ENCODE measurements at places on chromosomes 2 and 18. TPM values are rescaled to one million over a fixed set of nuclear protein-coding genes. Genes with fewer than 3 reads are reported as not detected.

The IL36A gene
- total RNA-seq = 0.60 TPM

The TFCP2L1 gene
- 0.70 TPM for total RNA-seq

The OTOS gene
- total RNA-seq = not detected

The COL6A3 gene
- 2.5 TPM for total RNA-seq

The NEB gene
- total RNA-seq = 1.3 TPM

The GALNT13 gene
- total RNA-seq = 0.10 TPM

- DNase-seq = no peak
- no peak overlapping the region for H3K4me3 ChIP-seq
- no peaks in the 10 kb centered on the region for H3K4me1 ChIP-seq
- no peaks in the 10 kb centered on the region for H3K36me3 ChIP-seq
- no peak overlapping the region for H3K27ac ChIP-seq
- peaks cover 16% of the 10 kb centered on the region for H3K27me3 ChIP-seq
Measured at GRCh38 chr2:9187620-9188214, 18.9 kb upstream of the ASAP2 start.

DNA sequence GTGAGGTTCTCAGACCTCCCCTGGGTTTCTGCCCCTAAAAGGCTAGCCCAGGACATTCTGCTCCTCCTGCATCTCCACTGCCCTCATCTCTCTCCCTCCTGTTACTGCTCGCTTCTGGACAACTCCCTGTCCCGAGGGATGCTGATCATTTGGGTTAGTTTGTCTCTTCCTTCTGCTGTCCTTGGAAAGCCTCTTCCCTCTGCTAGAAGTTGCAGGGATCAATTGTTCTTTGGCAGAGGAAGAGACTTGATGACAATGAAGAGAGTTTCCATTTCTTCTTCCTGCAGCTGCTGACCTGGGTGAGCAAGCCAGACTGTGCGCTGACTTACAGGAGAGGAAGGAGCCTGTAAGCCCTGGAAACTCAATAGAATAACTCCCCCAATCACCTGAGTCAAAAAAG lies 68.9 kb downstream of the RDH14 start:
- no peaks in the 10 kb centered on the region for H3K4me1 ChIP-seq
- H3K27me3 ChIP-seq = no peaks in the 10 kb centered on the region
- H3K27ac ChIP-seq = no peak overlapping the region
- DNase-seq = no peak
- H3K36me3 ChIP-seq = no peaks in the 10 kb centered on the region

DNA sequence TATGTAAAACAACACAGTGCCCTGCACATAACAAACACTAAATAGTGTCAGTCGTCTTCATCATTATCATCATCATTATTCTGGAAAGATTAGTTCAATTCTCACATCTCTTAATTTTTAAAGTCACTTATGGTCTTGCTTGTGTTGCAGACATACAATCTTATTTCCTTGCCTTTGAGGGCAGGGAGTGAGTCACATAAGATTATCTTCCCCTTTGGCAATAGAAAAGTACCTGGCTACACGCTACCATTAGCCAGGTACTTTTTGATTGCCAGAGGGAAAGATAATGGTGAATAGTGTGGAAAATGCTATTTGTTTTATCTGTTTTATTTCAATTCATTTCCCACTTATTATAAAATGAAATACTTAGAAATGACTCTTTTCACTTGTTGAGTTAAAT lies 76.6 kb upstream of the RMDN2 start:
- H3K36me3 ChIP-seq = no peaks in the 10 kb centered on the region
- no peak overlapping the region for H3K27ac ChIP-seq
- H3K4me3 ChIP-seq = no peak overlapping the region
- DNase-seq = no peak
- H3K4me1 ChIP-seq = no peaks in the 10 kb centered on the region

DNA sequence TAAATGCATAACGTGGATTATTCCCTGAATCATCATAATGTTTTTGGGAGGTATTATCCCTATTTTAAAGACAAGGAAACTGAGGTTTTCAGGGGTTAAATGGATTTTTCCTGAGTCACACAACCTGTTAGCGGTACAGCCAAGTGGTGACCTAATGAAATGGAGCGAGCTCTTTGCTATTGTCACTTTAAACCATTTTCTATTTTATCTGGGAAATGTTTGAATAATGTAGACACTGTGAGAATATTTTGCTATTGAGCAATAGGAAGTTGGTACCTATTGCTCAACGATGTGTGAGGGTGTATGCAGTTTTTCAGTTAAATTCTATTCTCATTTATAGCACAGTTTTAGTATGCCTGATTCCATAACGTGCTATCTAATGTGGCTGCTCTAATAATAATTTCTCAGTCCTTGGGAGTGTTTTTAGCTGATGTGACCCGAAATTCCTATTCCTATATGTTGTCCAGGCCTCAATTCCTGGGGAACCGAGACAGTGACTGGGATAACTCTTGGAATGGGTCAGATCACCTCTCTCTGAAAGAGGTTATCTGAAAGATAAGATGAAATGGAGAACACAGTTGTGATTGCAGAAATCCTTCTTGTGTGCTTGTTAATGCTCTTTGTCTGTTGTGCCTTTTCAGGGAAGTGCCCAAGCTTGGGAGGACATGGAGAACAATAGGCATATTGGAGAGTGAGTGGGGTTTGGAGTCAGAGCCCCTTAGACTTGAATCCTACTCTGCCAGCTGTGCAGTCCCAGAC lies 38.4 kb downstream of the ABCB11 start:
- H3K27ac ChIP-seq = no peak overlapping the region
- H3K4me1 ChIP-seq = no peaks in the 10 kb centered on the region
- H3K27me3 ChIP-seq = no peaks in the 10 kb centered on the region
- DNase-seq = no peak

DNA sequence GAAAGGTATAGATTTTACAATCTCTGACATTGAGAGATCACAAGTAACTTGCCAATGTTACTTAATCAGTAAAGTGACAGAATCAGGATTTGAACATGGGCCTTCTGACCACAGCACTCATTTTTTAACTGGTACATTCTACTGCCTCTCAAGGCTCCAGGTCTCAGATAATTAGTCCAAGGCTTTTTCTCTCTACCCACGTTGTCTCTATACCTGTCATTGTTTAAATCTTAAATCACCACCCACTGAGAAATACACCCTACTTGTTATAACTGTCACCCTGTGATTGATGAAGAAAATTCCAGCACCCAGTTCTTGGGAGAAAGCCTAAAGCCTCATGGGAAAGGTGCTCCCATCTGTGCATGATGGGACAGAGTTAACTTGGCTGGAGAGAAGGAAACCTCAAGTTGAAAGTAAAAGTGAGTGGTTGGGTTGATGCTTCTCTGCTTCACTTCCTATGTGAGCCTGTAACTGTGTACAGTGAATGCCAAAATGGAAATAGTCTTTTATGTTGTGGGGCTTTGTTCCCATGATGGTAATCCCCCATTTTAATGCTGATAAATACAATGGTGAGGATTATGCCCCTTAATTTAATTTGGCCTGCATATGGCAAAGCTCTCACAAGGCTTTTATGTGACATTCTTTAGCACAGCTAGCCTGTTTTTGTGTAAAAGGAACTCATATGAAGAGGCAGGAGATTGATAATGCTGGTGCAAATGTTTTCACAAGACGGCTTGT lies 190.1 kb upstream of the SP5 start:
- no peaks in the 10 kb centered on the region for H3K36me3 ChIP-seq
- no peaks in the 10 kb centered on the region for H3K4me1 ChIP-seq
- no peak for DNase-seq
- peaks cover 2% of the 10 kb centered on the region for H3K27me3 ChIP-seq
- no peak overlapping the region for H3K27ac ChIP-seq

- H3K27me3 ChIP-seq = peaks cover 52% of the 10 kb centered on the region
- DNase-seq = no peak
- no peaks in the 10 kb centered on the region for H3K36me3 ChIP-seq
- no peak overlapping the region for H3K4me3 ChIP-seq
Measured at GRCh38 chr2:240207661-240208060, 67.2 kb upstream of the OTOS start.

DNA sequence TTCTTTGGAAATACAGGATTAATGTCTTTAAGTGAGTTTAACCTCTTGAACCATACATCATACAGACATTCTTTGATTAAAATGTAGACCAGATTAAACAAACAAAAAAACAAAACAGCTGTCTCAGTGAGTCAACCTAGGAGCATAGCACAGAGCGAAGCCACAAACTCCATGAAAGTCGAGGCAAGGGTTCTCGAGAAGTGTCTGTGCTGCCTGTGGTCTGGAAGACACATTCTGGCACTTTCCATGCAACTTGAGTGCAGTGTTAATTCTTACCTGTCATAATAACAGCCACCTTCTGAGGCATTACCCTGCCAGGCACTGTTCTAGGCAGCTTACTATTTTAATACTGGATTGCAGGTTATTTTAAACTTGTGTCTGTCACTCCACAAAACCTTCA lies 435.5 kb upstream of the MMADHC start:
- H3K27ac ChIP-seq = no peak overlapping the region
- H3K4me1 ChIP-seq = no peaks in the 10 kb centered on the region
- H3K27me3 ChIP-seq = no peaks in the 10 kb centered on the region
- DNase-seq = no peak
- no peaks in the 10 kb centered on the region for H3K36me3 ChIP-seq

GRCh38 chr2:108968619-108969018 lies 20.4 kb downstream of the EDAR start:
- H3K27me3 ChIP-seq = no peaks in the 10 kb centered on the region
- no peak for DNase-seq
- H3K36me3 ChIP-seq = no peaks in the 10 kb centered on the region
